ENCODE measurements at places on chromosomes 2 and 18.

DNA sequence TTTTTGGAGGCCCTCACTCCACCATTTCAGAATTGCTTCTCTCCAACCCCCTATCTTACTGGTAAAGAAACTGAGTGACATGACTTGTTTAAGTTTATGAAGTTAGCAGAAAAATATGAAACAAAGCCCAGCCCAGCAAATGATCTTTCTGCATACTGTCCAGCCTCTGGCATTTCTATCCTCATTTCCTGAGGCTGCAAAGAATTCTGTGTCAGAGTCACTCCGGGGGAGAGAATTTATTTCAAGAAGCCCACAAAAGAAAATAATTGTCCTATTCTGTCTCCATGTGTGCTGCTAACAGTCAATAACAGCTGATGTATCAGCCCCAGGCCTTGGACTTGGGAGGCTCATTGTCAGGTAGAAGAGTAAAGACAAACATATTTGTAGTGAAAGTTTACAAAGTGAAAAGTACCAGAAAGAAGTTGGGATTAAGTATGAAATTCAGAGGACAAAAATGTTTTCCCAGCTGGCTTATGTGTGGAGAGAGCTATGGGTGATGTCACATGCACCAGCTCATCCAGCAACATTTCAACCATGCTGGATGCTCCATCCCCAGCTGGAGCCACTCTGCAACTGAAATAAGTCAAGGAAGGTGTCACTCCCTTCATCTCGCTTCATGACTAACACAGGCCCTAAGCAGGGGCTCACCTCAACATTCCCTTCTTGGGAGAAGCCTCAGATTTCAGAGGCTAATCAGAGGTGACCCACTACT is 42.3 kb downstream of the TRABD2A start:
- DNase-seq, result no peak

GRCh38 chr2:69499966-69500365 is 62.7 kb upstream of the NFU1 start:
- DNase-seq, result no peak

DNA sequence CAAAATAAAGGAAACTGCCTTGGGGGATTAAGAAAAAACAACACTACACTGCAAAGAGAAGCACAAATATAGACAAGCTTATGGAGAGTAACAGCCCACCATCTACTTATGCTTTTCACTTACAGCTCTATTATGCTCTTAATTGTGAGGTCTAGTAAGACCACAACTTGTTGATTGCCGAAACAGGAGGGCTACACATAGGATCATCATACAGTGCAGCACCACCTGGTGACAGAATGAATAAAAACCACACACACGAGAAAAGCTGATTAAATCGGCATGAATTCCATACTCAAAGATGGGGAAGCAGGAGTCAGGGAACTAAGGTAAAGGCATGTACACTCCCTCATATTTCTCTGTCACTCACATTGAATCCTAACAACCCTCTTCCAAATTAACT is 259.2 kb downstream of the IKZF2 start:
- no peak for DNase-seq

DNA sequence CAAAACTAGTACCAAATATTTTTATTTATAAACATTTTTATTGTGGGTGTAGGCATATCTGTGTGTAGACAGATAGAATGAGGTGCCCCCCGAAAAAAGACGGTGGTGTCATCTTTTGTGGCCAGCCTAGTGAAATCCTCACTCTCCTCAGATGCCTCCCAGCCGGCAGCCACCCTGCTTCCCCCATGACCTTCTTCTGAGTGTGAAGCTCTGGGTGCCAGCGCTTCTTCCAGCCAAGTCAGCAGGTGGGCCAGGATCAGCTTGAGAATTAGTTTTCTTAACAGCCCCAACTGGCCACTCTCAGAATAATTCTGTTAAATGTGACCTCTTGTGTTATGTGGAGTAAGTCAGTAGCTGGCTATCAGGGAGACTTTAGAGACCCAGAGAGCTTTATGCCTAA is 229.6 kb upstream of the FOSL2 start:
- no peak for DNase-seq

DNA sequence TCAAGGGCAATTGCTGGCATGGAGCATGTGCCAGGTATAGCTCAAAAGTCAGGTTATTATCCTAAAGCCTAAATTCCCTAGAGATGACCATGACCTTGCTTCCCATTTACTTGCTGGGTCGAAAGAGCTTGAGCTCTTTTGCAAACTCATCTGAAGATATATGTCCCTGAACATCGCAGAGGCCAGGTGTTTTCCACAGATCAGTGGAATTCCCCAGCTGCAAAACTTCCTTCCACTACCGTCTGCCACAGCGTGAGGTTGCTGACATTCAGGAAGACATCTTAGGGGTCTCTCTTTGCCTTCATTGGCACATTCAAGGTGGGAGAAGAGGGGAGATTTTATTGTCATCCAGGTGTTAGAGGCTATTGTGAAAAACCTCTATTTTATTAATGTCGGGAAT is 171.0 kb downstream of the MIB1 start:
- DNase-seq, result no peak

DNA sequence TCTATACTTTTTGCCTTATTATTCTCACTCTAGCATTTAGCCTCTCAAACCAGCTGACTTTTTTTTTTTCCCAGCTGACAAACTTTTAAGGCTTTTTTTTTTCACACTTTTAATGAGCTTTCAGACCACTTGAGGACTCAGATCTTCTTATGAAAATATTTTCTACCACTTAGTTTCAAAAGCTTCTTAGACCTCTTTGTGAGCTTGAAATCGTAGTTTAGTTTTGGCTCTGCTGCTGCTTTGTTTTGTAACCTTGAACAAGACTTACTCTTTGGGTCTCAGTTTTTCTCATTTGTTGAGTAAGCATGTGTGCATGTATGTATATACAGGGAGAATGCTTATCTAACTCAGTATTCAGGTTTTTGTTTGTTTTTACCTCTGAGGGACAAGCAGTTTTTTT is 3.5 kb downstream of the NBEAL1 start:
- no peak for DNase-seq

- DNase-seq, result no peak
These were observed 480.9 kb upstream of the CHST9 start for GRCh38 chr18:27666016-27666415.

- DNase-seq, result no peak
These were observed 47.5 kb downstream of the EML4 start for GRCh38 chr2:42216694-42217093.

GRCh38 chr2:111238296-111238695 is 117.6 kb downstream of the BCL2L11 start:
- no peak for DNase-seq

- peak; percentile 78 for DNase-seq
These were observed 293.9 kb upstream of the SYT4 start for GRCh38 chr18:43571078-43571689.

DNA sequence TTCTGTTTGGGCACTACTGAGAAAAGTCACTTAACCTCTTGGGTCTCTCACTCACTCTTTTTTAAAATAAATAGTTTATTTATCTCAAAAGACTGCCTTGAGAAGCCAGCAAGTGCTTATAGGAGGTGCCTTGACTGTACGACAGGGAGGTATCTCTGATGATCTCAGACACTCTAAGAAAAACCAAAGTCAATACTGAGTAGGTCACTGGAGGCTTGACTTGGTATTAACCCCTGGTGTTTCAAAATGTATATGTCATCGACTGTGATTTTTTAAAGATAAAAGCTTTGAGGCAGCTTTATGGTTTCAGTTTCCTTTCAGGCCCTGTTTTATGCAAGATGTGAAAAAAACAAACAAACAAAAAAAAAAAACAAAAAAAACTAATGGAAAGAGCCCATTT is 33.7 kb downstream of the MREG start:
- no peak for DNase-seq

GRCh38 chr2:112056626-112056987 is 1.5 kb downstream of the TMEM87B start:
- DNase-seq, result no peak

DNA sequence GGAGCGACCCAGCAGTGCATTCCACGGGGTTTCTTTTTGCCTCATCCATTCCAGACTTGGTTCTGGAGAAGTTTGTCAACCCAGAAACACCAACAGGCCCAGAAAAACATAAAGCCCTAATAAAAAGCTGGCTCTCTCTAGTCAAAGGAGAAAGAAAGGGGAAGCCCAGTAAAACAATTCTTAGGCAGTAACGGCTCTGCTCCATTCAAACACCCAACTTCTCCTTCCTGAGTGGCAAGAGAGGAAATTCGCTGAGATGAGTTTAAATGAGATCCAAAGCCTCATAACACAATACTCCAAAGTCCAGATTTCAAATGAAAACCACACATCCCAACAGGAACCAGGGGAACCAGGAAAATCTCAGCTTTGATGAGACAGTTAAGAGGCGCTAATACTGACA is 179.9 kb downstream of the RPIA start:
- DNase-seq, result no peak

- no peak for DNase-seq
These were observed 137.9 kb upstream of the PID1 start for GRCh38 chr2:229408962-229409361.

GRCh38 chr18:2597639-2598038 is 26.3 kb downstream of the NDC80 start:
- DNase-seq, result no peak

DNA sequence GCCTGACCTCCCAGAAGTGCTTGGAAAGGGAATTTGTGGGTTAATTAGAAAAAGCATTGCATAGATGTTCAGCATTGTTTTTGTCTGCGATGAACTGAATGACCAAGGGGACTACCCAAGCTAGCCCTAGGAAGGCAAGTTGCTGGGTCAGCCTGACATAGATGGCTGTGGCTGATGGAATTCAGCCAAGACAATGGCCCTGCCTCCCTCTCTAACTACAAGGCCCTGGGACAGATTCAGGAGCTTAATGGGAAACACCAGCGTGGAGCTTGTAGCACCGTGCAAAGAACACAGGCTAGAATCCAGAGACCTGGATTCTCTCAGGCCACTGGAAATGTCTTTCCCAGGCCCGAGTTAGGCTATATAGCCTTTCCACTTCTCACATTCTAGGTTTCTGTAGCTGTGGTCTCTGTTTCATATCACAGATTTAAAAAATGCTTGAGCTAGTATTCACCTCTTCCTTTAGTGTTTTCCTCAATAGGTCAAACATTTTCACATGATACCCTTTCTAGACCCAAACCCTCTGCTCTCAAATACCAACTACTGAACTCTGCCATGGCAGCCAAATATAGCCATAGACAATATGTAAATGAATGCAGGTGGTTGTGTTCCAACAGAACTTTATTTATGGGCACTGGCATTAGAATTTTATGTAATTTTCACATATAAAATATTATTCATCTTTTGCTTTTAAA is 294.3 kb upstream of the MEX3C start:
- DNase-seq, result no peak

DNA sequence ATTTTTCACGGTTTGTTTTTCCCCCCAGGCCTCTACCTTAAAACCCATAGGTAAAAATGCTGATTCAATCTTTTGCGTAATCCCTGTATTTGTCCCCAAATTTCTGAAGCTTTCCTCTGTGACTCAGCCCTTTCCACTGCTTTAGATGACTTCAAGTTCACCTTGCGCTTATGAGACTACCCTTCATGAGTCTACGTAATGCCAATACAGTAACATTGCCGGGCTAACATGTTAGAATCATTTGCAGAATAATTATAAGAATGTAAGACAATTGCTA is 283.0 kb downstream of the TMX3 start:
- DNase-seq, result no peak

DNA sequence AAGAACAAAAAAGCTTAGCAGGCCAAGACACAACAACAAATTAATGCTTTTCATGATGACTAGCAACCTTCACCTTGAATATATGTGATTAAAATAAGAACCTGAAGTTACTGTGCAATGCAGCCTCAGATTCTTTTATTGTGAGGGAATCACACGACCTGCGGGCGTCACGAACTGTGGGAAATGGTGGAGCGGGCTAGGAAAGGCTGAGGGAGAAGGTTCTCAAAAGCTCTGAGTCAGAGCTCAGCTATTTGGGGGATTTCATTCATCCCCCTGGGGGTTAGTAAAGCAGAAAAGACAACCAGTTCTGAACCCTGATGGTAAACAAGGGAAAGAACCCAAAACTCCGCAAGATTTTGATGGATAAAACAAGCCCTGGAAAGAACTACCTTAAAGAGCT is 89.3 kb upstream of the NCKAP5 start:
- no peak for DNase-seq

- DNase-seq, result no peak
These were observed 121.9 kb upstream of the ACAA2 start for GRCh38 chr18:49935215-49935614.

- no peak for DNase-seq
These were observed 38.5 kb downstream of the MERTK start for GRCh38 chr2:111936881-111937280.

DNA sequence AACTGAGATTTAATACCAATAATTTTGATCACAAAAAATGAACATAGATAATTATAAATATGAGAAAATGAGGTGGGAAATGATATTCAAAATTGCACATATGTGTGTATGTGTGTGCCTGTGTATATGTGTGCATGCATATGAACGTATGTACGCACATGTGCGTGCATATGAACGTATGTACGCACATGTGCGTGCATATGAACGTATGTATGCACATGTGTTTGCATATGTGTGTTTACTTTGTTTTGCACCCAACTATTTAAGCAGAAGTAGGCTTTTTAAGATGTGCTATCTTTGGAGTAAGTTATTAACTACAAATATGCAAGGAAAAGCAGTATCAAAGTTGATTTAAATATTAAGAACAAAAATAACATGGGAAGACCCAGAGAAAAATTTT is 484.3 kb downstream of the EPHA4 start:
- DNase-seq, result no peak

DNA sequence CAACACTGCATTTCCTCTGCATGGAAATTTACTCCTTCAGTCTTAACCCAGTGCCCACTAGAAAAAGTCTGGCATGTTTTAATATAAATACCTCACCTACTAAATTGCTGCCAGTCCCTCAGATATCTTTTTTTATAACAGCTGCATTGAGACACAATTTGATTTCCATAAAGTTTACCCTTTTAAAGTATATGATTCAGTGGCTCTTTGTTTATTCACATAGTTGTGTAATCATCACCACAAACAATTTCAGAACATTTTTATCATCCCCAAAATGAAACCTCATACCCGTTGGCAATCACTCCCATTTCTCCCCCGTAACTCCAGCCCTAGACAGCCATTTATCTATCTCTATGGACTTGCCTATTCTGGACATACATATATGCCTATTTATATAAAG is 17.0 kb upstream of the FRZB start:
- no peak for DNase-seq
